ENCODE measurements at places on chromosomes 16 and 17.

DNA sequence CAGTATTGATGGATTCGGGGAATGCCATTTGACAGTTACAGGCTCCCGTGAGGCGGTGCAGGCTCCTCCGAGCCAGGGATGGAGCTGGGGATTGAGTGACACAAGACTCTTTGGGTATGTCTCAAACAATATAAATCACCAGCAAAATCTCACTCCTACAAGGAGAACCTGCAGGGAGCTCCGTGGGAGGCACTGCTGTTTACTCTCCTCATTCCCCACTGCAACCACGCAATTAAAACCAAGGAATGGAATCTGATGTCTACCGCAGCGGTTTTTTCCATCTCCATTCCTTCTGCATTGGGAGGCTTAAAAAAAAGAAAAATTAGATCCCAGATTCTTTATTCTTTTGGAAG is 157.9 kb downstream of the WWOX start:
- no peak for DNase-seq

GRCh38 chr16:70653406-70653805 is 7.0 kb downstream of the IL34 start:
- no peak for DNase-seq

GRCh38 chr16:88045820-88046303 is 94.6 kb downstream of the BANP start:
- no peak for DNase-seq

DNA sequence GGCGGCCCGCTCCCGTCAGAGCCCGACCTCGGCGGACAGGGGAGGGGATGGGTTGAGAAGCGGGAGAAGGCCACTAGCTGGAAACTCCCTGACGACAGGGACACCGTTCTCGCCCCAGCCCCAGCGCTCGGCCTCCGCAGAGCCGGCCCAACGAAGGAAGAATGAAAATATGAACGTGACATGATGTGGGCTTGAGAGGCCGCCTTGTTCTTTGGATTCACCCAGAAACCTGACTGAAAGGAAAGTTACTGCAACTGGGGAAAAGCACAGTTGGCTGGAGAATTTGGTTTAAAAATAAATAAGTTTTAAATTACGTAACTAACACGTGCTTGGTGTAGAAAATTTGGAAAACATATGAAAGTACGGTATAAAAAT is 21.1 kb downstream of the NPTX1 start:
- DNase-seq: no peak

- no peak for DNase-seq
Measured at GRCh38 chr17:49473900-49474751, 21.0 kb upstream of the NGFR start.

DNA sequence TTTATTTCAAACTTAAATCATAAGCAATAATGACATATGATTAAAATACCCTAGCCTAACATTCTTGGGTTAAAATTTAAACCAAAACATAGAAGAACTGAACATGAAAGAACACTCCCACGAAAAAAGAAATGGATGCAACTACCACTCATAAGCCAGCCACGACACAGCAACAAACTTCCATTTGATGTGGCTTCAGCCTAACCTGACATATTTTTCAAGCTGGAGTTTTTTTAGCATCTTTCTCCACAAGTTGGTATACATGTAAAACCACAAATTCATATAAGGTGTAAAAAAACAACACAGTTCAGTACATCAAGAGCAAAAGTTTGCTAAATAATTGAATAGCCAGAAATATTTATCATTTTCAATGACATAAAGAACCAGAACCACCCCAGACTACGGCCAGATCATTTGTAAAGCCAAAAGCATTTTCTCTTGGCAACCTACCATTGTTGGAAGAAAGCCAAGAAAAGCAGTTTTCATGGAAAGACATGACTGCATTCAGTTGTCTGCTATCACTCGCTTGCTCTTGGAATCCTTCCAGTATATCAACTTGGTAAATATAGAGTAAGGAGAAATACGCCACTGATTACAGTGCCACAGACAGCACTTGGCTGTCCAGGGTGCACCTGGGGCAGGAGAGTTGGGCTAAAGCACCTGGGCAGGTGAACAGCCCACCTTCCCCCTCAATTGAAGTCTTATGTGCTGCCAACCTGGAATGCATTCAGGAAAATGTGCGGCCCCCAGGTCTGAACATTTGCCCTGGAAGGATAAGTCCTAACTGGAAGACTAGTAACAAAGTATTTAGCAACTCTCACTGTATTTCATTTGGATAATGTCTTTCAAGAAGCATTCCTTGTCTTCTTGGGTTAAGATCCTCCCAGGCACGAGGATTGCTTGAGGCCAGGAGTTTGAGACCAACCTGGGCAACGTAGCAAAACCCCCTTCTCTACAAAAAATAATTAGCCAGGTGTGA is 60.5 kb downstream of the CREBBP start:
- peak; percentile 96 for DNase-seq

- peak; percentile 65 for DNase-seq
Measured at GRCh38 chr17:7703584-7704479, 1.2 kb upstream of the EFNB3 start.

DNA sequence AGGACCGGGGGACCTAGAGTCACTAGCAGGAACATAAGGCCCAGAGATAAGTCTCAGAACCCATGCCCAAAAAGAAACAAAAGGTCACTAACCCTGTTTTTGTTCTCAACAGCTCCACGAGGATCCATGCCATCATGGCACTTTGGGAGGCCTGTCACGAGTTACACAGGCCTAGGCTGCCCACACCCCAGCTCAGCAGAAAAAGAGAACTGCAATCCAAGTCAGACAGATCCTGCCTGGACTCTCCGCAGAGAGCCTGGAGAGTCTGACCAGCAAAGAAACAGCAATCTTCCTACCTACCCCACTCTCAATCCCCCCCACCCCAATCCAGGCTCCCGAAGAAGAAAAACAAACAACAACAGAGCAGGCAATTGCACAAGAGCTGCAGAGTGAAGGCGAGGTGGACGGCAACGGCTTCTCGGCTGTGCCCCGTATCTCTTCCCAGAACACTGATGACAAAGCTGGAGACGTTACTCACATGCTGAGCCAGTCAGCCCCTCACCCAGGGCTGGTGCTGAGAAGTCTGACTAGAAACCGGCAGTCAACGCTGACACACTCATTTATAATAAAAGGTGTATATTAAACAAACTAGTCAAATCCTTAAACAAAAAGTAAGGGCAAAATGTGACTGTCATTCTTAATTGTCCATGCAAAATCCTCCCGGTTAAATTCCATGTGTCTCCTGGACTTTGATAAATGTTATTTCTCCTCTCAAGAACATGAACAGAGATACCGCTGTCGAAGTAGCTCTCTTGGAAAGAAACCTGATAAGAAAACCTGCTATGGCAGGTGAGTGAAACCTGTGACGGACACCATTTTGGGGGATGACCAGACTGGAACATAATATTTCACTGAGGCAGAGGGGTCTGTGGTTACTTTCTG is 89.3 kb downstream of the SMG6 start:
- DNase-seq: no peak

DNA sequence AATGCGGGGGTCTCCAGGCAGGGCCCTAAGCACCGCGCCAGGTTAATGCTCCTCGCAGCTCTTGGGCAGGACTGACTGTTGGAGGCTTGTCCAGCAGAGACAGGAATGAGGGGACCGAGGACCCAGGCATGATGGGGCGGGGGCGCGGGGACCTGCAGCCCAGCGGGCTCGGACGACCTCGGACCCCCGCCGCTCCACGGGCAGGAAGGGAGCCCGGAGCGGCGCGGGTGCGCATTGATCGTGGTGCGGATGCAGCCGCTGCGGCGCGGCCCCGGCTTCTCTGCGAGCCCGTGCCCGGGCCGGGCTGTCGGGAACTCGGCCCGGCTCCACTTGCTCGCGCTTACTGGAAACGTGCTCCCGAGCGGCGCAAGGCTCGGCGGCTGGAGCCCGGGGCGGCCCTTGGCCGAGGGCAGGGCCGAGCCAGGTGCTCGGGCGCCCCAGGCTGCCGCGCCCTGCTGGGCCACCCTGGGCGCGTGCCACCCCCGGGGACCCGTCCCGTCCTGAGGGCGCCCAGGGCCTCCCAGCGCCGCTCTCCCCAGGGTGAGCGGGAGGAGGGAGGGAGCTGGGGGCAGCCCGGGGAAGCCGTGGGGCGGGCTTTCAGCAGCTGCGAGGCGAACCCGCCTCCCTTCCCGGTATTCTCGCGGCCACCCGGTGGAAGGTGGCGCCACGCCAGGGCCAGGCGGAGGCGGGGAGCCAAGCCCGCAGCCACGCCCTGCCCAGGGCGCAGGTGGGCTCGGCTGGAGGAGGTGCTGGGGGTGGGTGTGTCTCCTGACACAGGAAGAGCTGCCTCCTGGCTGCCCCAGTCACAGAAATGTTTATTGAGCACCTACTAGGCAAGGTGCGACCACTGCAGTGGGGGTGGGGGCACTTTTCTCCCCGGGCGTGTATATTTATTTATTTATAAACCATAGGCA is 45.9 kb downstream of the SOCS3 start:
- DNase-seq: peak; percentile 71

DNA sequence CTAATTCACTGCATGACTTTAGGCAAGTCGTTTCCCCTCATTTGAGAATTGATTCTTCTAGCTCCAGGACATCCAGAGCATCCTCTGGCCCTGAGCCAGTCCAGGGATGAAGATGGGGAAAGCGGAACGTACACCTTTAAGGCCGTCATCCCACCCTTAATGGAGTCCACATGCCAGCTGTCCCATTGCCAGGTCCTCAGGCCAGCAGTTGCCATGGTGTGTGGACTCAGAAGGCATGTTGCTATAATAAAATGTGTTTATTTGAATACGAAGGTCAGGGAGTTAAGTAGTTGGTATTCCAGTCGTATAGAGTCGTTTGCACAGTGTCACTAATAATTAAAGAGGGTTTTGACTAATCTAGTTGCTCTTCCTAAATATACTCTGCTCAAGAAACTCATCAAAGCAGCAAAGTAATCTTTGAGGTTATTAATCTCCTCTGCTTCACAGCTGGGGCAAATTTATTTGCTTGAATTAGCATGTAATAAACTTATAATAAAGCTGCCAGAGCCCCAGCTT is 30.4 kb downstream of the CCDC182 start:
- peak; percentile 18 for DNase-seq

DNA sequence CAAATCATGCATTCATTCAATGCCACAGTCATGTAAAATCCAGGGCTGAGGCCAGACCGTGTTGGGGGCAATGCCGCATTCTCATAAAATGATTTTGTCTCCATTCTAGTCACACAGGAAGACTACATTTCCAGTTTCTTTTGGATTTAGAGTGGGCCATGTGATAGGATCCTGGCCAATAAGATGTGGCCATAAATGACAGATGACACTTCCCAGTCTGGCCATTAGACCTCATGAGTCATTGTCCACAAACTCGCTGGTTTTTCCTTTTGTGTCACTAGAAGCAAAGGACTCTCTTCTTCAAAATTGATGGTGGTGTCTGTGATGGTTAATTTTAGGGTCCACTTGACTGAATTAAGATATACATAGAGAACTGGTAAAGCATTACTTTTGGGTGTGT is 352.3 kb downstream of the UTP18 start:
- no peak for DNase-seq

- DNase-seq: no peak
Measured at GRCh38 chr17:77666881-77667395, 291.6 kb upstream of the TNRC6C start.

- no peak for DNase-seq
Measured at GRCh38 chr16:4593086-4593485, 21.6 kb downstream of the UBALD1 start.

DNA sequence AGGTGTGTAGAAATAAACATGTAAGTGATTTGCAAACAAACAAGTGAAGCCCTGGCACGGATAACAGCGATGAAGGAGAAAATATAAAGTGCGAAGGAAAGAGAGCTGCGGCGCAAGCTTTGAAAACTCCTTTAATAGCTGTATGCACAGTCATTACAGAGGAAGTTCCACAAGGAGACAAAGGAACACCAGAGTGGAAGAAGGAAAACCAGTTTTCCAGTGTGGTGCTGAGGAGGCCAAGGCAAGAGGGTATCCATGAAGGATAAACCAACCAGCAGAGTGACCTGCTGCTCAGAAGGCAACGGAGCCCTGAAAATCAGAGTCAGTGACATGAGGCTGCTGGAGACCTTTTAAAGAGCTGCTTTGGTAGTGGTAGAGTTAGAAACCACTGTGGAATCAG is 24.4 kb downstream of the METTL16 start:
- DNase-seq: no peak

DNA sequence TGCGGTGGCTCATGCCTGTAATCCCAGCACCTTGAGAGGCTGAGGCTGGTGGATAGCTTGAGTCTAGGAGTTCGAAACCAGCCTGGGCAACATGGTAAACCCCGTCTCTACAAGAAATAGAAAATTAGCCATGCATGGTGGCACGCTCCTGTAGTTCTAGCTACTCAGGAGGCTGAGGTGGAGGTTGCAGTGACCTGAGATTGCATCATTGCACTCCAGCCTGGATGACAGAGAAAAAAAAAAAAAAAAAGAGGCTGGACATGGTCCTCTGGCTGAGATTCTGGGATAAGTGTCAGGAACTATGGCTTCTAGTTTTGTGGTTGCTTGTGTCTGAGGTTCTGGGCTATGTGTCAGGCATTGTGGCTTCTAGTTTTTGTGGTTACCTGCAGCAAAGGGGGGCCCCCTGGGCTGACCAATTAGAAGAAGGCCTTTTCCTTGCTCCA is 7.0 kb downstream of the KSR1 start:
- no peak for DNase-seq

GRCh38 chr16:21097151-21097550 is 53.5 kb downstream of the DNAH3 start:
- DNase-seq: no peak

- DNase-seq: no peak
Measured at GRCh38 chr17:67765623-67766022, 47.9 kb downstream of the NOL11 start.

DNA sequence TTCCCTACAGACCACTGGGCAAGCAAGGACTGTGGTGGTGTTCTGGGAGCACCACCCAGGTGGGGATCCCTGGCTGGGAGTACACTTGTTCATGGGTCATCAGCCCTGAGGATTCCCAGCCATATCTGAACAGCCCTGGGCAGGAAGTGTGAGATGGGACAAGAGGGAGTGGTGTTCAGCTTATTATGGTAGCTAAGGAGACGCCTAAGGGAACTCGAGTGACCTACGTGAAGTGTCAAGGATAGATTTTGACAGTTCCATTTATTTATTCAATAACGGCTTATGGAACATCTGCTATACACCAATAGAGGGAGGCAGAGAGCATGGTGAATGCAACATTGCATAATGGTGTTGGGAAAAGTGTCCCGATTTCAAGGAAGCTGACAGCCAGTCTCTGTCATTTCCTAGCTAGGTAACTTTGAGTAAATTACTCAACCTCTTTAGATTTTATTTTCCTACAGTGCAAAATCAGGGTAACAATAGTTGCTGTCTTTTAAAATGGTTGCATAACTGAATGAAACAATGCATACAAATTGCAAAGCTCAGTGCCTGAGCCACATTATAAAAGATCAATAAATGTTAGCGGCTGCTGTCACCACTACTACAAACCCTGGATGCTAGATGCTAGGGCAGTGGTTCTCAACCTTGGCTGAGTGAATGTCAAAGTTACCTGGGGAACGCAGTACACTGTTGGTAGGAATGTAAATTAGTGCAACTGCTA is 534.1 kb downstream of the GRIN2A start:
- DNase-seq: no peak

Measured in DMS79 (cell line).